ENCODE measurements at places on chromosomes 2 and 18.

GRCh38 chr2:28492282-28492681 lies 3.6 kb upstream of the PLB1 start:
- DNase-seq: no peak

DNA sequence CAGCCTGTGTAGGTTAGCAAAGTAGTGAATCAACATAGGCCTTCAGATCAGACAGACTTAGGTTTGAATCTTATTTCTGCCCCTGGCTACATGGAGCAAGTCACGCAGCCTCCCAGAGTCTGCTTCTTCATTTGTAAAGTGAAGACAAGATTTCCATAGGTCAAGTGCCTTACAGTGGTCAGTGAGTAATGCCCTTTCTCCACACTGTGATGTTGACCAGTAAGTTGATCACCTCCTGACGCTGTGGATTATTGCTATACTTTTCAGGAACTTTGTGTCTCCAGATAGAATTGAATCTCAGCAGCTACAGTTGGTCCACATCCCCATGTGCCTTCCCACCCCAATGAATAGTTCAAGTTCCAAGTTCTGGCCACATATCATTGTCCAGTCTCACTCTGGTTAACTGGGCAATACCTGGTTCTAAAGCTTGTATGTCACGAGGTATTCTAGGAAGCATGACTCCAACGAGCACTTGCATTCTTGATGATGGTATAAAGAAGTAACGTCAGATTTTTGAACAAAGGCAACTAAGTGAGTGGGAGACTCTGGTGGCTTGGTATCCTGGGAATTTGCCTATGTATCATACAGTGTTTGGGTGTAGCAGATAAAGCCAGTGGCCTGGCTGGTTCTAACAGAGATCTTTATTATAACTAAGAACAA lies 2.1 kb upstream of the CLIP4 start:
- DNase-seq: no peak

DNA sequence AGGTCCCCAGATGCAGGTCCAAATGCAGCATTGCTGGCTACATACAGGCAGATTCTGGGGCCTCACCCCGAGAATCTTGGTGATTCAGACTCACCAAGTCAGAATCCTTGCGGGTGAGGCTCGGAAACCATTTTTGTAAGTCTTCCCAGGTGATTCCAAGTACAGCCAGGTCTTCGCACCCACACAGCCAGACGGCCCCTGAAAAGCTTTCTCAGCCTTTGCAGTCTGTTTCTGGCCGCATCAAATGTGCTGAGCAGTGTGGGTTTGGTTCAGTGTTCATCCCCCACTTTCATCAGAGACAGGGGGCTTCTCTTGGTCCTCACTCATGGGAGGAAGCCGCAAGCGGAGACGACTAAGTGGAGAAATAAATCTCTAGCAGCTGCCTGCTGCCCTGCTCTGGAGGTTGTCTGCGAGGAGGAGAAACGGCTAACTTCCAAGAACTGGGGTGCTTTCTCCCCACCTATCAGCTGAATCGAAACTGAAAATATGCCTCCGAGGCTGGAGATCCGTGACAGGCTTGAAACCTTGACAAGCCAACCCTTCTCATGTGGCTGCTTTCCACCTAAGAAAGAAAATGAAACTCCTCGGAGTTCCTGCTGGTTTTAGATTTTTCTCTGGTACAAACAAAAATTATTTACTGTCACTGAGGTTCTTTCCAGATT lies 8.9 kb upstream of the TMEM185B start:
- DNase-seq: no peak

GRCh38 chr2:85707304-85707703 lies 13.1 kb downstream of the GNLY start:
- no peak for DNase-seq

DNA sequence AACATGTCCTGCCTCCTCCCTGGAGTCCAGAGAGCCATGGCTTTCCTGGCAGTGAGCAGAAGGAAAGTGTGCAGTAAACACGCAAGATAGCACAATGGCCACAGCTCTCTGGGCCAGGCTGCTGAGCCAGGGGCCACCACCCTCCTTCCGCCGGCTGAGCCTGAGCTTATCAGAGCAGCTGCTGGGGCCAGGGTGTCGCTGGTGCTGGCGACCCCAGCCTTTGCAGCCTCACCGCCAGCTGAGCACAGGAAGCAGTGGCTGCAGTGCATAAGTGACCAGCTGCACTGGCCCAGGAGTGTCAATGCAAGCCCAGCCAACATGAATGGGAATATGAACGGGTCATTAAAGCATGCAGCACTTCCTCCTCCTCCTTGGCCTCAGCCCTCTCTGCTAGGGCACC lies 172.0 kb downstream of the ZFP36L2 start:
- no peak for DNase-seq

DNA sequence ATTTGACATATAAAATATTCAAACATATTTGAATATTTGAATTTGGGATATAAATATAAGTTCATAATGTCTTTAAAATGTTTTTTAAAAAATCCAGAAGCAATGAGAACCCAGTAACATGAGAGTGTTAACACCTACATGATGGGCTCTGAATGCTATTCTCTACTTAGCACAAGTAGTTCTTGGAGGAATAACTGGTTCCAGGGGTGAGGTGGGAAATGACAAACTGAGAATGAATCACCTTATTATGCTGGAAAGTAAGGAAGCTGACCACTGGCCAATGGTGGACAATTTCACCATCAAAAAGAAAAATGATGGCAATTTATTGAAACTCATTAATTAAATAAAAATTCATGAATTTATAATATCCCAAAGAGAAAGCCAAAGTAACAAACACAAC lies 79.6 kb upstream of the NABP1 start:
- DNase-seq: no peak
